ENCODE measurements at places on chromosomes 5 and 9. TPM values are rescaled to one million over a fixed set of nuclear protein-coding genes. Genes with fewer than 3 reads are reported as not detected.

DNA sequence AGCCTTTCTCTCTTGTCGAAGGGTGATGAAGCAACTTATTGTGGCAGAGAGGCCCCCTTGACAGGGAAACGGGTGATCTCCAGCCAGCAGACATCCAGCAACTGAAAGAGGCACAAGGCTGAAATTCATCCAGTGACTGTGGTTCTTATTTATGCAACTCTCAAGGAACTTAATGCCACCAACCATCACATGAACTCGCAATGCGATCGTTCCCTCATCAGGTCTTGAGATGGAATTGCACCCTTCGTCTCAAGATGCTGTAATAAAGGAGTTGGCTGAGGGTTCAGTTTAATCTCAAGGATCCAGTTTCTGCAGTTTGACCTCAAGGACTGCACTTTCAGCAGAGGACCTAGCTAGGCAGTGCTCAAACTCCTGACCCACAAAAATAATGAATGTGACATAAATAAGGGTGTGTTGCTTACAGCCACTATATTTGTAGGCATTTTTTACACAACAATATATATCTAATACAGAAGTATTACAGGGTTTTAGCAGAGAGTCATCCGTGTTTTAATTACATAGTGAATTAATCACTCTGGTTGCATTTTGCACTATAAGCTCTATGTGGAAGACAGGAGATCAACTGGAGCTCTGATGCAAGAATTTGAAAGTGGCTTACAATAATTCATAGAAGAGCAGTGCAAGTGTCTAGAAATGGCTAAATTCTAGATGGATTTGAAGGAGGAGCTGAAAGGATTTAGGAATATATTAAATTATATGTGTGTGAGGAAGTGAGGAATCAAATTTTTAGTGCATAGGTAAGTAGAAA lies 957.8 kb upstream of the CTNND2 start:
- no peak for DNase-seq
- H3K27ac ChIP-seq = no peak overlapping the region
- H3K27me3 ChIP-seq = no peaks in the 10 kb centered on the region
- no peaks in the 10 kb centered on the region for H3K36me3 ChIP-seq

GRCh38 chr5:158392753-158393152 lies 533.8 kb upstream of the CLINT1 start:
- H3K27ac ChIP-seq = no peak overlapping the region
- H3K4me3 ChIP-seq = no peak overlapping the region
- no peak for DNase-seq
- no peaks in the 10 kb centered on the region for H3K4me1 ChIP-seq
- H3K27me3 ChIP-seq = no peaks in the 10 kb centered on the region
- no peaks in the 10 kb centered on the region for H3K36me3 ChIP-seq

The ARL14EPL gene
- total RNA-seq = not detected

The SHOC1 gene
- total RNA-seq = 1.0 TPM

GRCh38 chr5:156621719-156622118 lies 228.4 kb upstream of the PPP1R2B start:
- H3K27me3 ChIP-seq = no peaks in the 10 kb centered on the region
- H3K36me3 ChIP-seq = no peaks in the 10 kb centered on the region
- H3K4me1 ChIP-seq = no peaks in the 10 kb centered on the region
- H3K27ac ChIP-seq = no peak overlapping the region
- no peak for DNase-seq

The FCN2 gene
- not detected for total RNA-seq

GRCh38 chr5:172722327-172722815 lies 48.6 kb downstream of the DUSP1 start:
- no peak for DNase-seq
- H3K27me3 ChIP-seq = no peaks in the 10 kb centered on the region
- no peaks in the 10 kb centered on the region for H3K36me3 ChIP-seq
- no peak overlapping the region for H3K27ac ChIP-seq
- H3K4me3 ChIP-seq = no peak overlapping the region

DNA sequence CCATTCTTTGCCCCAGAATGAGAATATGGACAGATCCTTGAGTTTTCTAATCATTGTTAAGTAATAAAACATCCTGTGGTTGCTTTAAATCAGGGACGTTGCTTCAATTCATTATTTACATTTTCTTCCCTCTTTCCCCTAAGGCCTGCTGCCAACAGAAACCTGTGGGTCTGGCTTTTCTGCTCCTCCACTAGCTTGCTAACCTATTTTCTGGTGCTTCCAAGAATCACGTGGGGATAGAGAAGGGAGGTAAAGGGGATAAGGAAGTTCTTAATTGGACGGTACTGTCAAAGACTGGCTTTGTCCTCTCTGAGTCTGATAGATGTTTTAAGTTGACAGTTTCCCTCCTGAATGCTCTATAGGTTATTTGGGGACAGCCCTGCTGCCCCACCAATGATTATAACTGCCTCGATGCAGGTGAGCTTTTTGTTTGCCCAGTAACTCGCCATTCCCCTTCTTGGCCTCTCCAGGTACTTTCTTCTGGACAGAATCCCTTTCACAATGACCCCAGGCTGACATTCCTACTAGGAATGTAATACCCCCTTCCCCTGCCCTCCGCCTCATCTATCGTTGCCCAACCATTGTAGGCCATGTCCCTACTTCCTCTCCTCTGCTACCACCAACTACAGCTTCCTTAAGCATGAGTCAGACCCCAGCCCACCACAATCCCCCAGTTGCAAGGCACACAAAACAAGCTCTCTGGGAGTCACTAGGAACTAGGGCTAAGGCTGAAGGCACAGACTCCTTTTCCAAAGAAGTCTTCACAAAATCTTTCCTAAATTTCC lies 19.9 kb upstream of the CPEB4 start:
- no peak overlapping the region for H3K4me3 ChIP-seq
- no peaks in the 10 kb centered on the region for H3K27me3 ChIP-seq
- H3K4me1 ChIP-seq = no peaks in the 10 kb centered on the region

- H3K36me3 ChIP-seq = no peaks in the 10 kb centered on the region
- no peak for DNase-seq
- H3K4me3 ChIP-seq = no peak overlapping the region
- no peaks in the 10 kb centered on the region for H3K4me1 ChIP-seq
- H3K27me3 ChIP-seq = no peaks in the 10 kb centered on the region
- no peak overlapping the region for H3K27ac ChIP-seq
These were observed 29.4 kb upstream of the MAN2A1 start for GRCh38 chr5:109660301-109660700.

DNA sequence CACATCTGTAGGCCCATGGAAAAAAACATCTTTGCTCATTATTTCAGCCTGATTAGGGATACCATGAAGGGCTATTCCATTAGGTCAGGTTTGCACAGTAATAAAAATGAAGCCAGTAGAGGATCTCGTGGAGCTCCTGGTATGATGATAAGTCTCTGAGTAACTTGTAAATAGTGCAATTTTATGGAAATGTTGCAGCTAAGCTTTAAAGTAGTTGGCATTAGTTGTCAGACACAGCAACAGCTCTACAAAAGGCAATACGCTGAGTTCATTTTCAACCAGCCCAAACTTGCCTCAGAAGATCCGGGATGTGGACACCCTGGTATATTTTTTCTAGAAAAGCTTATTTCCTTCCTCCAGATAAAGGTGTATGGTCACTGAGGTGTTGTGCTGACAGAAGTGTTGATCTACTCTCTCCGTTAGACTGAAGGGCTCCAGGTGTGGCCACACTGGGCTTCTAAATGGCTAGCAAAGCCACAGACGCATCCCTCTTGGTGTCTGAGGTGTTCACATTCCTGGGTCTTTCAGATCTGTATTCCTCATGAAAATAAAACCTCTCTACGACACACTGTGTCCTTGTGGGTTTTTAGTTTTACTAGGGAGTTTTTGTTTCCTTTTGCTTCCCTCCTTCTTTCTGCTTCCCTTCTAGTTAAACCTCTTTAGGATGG lies 141.6 kb downstream of the GHR start:
- no peak for DNase-seq
- no peaks in the 10 kb centered on the region for H3K27me3 ChIP-seq
- H3K4me1 ChIP-seq = peaks cover 9% of the 10 kb centered on the region
- H3K27ac ChIP-seq = no peak overlapping the region

The RNF14 gene
- 49.9 TPM for total RNA-seq

GRCh38 chr9:91664663-91665062 lies 241.0 kb upstream of the NFIL3 start:
- H3K27ac ChIP-seq = no peak overlapping the region
- no peaks in the 10 kb centered on the region for H3K36me3 ChIP-seq
- H3K4me3 ChIP-seq = no peak overlapping the region
- DNase-seq = no peak

DNA sequence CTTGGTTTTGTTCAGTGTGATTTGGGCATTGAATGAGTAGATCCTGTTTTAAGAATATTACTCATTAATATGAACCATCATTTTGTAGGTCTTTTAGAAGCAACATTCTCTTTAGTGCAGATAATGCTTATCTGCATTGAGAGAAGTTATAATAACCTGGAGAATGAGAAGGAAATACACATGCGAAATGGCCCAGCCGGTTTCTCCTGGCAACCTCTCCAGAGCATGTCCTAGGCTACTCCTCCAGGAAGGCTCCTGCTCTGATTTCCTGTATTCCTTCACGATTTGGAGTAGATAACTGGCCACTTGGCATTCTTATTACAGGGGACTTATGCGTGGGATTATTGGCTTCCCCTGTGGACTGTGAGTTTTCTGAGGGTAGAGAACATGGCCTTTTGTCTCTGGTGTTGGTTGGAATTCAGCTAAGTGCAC lies 12.6 kb downstream of the DAPK1 start:
- H3K36me3 ChIP-seq = no peaks in the 10 kb centered on the region
- no peaks in the 10 kb centered on the region for H3K27me3 ChIP-seq
- DNase-seq = no peak
- no peak overlapping the region for H3K27ac ChIP-seq
- H3K4me3 ChIP-seq = no peak overlapping the region

GRCh38 chr9:7342736-7343135 lies 456.8 kb downstream of the DMAC1 start:
- no peak overlapping the region for H3K4me3 ChIP-seq
- H3K27me3 ChIP-seq = no peaks in the 10 kb centered on the region
- H3K27ac ChIP-seq = no peak overlapping the region

The FOXI1 gene
- not detected for total RNA-seq

GRCh38 chr5:156444753-156445291 lies 117.9 kb downstream of the SGCD start:
- no peak overlapping the region for H3K4me3 ChIP-seq
- H3K36me3 ChIP-seq = no peaks in the 10 kb centered on the region
- no peak overlapping the region for H3K27ac ChIP-seq
- H3K27me3 ChIP-seq = no peaks in the 10 kb centered on the region
- no peak for DNase-seq

The CARD19 gene
- total RNA-seq = 45.9 TPM

The PCDHGC5 gene
- total RNA-seq = 2.5 TPM

- no peak for DNase-seq
- no peaks in the 10 kb centered on the region for H3K4me1 ChIP-seq
- H3K36me3 ChIP-seq = no peaks in the 10 kb centered on the region
- no peaks in the 10 kb centered on the region for H3K27me3 ChIP-seq
These were observed 8.0 kb upstream of the REEP5 start for GRCh38 chr5:112930082-112930344.

The RETREG1 gene
- 4.0 TPM for total RNA-seq

Measured in ovary (tissue), 10 donors.